ENCODE measurements at places on chromosomes 12 and 14.

DNA sequence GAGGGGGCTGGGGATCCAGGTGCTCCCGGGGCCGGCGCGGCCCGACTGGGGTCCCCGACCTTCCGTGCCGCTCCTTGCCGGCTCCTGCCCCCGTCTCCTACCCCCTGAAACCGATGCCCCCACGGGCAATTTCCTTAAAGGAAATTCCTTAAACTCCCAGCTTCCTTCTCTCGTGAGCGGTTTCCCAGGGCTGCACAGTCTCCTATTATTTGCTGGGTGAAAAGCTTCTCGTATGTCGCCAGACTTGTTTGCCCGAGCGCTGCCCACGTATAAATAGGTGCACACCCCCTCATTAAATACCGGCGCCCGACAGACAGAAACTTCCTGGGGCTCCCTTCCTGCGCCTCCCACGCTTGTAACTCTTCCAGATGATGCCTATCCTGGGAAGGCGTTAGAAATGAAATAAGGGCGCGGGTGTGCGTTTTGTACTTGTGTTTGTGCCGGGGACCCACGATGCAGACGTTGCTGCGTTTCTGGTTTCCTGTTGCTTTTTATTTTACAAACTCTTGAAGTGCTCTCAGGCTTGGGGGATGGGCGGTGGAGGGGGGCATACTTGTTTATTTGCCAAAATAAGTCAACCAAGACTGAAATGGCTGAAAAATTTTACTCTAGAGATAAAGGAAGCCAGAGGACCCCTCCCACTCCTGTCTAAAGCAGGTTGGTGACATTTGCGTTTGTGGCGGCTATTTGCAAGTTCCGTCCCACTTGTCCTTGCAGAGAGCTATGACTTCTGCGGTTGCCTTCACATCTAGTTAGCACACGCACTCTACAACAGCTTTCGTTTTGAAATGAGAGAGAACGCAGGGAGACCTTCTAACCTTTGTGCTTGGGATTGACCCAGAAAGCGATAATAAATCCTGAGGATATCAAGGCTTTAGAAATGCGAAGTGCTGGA, 1.0 kb downstream of the HIP1R start:
- no peak for DNase-seq

GRCh38 chr14:35155962-35156361, 33.6 kb downstream of the PRORP start:
- DNase-seq, result no peak

- no peak for DNase-seq
Measured at GRCh38 chr14:24251880-24252288, 9.5 kb upstream of the TINF2 start.

DNA sequence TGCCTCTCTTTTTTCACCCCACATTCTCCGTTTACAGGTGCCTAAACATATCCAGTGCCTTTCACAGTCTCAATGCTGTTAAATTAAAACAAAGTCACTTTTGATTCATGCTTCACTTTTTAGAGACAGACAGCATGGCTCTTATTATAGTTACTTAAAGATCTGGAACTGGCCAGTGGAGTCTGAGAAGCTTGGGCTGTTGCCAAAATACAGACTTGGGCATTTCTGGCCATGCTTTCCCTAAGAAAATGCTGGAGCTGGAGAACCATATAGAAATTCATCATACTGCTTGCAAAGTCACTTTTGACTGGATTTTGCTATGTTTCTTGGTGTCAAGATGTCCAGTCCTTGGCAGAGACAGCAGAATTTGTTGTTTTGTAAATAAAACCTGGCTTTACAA, 12.2 kb upstream of the GPR68 start:
- DNase-seq, result no peak

DNA sequence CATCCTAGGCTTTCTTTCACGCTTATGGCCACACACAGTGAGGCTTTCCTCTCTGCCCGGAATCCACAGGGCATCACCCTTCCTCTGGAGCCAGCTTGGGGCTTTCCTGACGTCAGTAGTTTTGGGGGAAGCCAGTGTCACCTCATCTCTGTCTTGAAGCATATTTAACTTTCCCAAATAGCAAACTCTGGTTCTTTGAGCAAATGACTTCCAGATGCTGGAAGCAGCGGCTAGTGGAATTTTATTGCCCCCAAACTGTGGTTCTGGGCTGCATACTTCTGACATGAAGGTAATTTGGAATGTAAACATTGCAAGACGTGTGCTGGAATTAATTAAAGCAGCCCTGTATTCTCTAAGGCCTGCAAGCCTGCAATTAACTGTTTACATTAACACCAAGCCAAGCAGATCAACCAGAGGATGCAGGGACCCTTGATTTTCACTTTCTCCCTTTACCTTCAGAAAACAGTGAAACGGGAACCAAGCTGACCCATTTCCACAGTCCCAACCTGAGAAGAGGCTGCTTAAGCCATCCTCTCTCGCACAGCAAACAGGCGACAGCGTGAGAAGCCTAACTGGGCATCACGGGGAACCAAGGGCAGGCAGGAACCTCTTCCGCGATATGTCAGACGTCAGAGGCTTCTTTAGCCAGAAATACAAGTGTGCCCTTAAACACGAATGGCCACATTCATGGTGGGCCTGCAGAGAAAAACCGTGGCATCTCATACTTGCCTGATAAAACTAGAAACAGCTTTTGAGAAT, 258.4 kb downstream of the CACNA1C start:
- DNase-seq, result no peak

- no peak for DNase-seq
Measured at GRCh38 chr12:15005064-15005463, 32.2 kb downstream of the PDE6H start.

DNA sequence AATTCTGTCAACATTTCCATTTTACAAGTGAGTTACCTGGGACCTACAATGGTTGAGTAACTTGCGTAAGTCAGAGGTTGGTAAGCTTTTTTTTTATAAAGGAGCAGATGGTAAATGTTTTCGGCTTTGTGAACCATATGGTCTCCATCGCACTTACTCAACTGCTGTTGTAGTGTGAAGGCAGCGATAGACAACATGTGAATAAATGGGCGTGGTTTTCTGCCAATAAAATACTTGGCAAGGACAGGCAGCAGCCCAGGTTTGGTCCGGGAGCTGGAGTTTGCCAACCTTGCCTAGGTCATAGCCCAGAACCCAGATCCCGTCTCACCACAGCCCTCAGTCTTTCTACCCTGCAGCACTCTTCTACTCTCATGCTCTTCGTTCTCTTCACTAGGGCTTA, 6.3 kb downstream of the DDX55 start:
- DNase-seq, result no peak

DNA sequence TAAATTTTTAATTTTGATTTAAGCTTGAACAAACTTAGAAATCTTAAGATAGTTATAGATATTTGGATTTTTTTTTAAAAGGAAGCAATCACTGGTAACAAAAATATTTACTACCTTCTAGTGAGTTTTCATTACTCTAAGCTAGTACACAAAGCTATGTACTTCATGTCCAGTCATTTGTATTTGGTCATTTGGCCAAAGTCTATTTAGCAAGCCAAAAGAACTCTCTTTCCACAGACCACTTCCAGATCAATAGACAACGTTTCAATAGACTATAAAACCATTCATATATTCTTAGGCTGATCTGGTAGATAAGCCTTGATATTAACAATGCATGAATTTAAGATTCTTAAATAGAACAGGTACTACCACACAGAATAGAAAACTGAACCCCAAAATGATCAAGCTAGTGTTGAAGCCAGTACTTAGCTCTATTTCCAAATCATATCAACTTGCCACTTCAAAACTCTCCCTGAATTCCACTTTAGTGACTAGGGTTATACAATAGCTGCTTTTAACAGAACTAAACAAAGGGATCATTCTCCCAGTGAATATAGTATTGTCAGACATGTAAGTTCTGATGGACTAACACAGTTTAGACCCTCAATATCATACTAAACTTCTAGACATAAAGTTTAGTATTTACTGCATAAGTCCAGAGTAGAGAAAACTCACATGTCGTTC, 21.7 kb downstream of the CAPRIN2 start:
- DNase-seq, result no peak

DNA sequence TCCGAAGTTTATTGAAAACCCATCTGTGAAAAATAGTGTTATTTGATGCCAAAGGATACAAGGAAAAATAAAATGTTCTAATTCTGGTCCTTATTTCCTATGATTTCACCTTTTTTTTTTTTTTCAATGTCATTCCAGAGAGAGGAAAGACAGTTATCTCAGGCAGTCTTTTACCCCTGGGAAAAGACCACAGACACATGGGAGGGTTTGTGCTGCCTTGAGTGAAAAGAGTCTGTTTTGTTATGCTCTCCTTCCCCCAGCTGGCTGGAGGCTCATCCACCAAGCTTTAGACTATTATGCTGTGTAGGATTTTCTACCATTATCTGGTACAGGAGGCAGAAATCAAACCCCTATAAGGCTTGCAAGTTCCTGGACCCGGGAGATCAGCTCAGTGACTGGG, 151.8 kb downstream of the CRADD start:
- no peak for DNase-seq

DNA sequence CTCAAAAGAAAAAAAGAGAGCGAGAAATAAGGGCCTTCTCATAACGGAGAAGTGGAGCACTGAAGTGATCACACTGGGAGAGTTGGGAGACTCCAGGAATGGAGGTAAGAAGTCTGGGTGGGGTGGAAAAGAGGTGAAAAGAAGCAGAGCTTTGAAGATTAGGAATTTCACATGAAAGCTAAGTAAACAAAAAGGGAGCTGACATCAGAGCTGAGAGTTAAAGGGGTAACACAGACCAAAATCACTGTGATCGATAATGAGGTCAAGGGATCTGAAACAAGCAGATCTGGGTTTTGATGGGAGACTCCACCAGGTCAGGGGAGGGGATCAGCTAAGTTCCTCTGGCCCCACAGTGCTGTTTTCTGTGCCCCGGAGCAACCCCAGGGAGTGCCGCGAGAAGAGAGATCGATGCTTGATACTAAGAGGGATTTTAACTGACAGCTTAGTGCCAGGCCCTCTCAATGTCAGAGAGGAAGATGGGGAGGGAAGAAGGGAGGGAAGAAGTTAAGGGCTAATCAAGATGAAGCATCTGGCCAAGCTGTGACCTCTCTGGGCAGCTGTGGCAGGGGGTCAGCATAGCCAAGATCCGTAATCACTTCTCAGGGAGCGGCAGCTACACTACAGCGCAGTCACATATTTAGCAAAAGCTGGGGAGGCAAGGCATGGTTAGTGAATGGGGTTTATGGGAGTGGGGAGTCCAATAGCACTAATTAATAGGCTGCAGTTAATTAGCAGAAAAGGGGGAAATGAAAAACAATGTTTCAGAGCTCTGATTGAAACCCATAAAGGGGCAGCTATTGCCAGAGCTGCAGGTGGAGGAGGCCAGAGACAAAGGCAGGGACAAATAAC, 8.0 kb downstream of the AQP6 start:
- DNase-seq, result no peak

GRCh38 chr12:83848702-83849101, 1063.9 kb downstream of the SLC6A15 start:
- no peak for DNase-seq
